ENCODE measurements at places on chromosomes 3 and 15.

DNA sequence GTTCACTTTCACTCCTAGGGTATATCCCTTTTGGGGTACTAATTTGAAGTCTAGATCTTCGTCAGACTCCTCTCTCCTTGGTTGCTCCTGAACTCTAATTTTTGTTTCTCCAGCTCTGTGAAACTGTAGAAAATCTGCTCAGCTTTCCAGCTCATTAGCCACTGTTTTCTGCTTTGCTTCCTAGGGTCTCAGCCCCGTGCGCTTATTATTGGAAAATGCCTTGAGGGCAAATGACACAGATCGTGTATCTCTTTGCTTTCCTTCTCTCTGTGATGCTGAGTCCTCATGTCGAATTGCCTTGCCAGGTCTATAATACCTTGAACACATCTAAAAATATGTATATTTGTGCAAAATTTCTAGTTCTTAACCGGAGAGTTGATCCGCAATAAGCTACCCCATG, 731.1 kb downstream of the EDEM1 start:
- DNase-seq, result no peak

DNA sequence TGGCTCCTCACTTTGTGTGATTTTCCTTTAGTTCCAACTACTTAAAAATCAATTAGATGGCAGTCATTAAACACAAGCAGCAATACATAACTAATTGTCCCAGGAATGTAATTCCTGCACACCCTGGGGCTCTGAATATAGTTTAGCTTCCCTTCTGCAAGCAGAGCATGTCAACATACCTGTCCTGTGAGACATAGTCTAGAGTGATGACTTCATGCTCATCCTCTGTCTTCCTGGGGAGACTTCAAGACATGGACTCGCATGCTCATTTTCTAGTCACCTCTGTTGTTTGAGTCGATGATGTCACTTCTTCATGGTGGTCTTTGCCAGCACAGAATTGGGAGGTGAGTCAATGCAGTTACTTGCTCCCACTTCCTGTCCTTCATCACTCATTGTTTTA, 15.7 kb downstream of the C3orf52 start:
- DNase-seq, result no peak

GRCh38 chr3:14565868-14566588, 25.9 kb upstream of the GRIP2 start:
- DNase-seq, result no peak

- no peak for DNase-seq
Observed at GRCh38 chr15:78201281-78202190, 32.8 kb downstream of the ACSBG1 start.

- peak; percentile 13 for DNase-seq
Observed at GRCh38 chr3:120153294-120153693, 59.0 kb upstream of the GSK3B start.

DNA sequence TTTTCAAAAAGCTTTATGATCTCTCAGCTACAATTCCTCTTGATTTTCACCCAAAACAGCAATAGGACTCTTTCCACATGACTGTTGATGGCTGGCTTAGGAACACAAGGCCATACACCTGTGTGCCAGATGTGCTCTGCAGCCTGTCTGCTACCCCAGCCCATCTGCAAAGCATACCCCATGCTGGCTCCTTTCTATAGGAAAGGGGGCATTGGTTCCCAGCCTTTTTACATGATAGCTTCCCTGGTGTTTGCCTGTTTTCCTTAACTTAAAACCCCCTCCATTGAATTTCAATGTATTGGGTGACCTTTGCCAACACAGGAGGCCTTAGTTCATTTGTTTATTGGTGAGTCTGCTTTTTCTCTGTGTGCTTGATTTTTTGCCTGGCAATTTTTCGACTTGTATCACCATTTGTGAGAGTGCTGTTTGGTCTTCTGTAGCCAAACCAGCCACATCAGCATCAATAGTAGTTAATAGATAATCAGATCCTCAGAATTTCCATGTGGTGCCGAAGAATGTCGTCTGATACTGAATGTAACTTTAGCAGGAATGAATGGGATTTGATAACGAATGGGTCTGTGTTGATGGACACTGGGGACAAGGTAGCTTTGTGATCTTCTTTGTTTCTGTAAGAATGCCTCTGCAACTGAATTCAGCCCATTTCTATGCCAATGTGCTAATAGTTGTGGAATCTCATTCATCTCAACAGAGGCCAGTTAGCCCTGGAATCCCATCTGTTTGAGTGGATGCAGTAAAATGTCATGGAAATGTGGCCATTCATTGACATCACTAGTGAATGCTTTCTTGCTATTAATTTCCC, 272.2 kb upstream of the RARB start:
- DNase-seq, result no peak

- no peak for DNase-seq
Observed at GRCh38 chr3:150956376-150956775, 16.2 kb downstream of the CLRN1 start.

DNA sequence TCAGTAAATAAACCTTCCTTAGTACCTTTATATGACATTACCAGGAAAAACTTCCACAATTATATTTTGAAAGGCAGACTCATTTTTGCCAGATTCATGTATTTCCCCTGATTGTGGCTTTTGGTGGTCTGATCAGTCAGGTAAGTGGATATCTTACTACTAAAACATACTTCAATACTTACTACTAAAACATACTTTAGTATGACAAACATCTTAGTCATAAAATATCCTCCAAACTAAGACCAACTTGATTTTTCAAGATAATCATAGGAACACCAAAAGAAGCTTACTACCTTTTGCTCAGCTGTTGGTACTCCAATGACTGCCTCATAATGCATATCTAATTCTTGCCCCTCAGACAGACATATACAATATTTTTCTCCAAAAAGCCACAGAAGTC, 9.3 kb downstream of the TJP1 start:
- no peak for DNase-seq

DNA sequence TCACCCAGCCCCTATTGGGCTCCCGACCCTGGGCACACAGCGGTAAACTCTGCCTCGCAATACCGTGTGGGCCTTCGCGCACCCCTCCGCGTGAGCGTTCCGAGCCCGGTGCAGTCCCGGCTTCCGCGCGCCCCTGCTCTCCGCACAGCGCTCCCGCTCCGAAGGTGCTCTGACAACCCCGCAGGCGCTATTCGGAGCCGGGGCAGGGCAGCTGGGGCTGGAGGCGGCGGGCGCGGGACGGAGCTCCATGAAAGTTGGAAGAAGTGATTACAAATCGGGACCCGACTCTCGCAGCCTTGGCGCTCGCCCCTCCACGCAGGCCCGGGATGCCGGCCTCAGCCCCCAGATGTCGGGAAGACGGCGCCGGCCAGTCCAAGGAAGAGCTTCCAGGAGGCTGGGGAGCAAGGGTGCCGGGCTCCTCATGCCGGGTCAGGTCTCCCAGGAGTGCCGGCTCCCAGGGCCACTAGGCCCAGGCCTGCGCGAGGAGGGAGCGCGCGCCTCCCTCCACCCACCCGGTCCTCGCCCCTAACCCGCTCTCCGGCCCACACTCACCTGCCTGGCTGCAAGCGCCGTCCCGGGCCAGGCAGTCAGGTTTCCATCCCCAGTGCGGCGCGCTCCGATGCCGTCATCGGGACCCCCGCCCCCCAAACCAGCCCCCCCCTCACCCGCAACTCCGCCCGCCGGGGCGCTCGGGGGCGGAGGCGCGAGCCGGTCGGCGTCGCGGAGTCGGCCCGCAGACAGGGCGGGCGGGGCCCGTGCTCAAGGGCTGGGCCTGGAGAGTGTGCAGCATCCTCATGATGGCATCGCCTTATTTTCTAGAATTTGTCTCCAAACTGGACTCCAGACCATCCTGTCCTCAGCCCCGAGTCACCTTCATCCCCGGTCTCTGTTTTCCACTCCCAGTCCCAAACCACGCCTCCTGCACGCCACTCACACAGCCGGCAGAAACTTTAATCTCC, at the start of gene KIF7:
Gene KIF7, minus strand, starts transcription at position 621 of the 959 bp plus-strand sequence. CDS start 2,537 bp downstream, outside the sequence.
- DNase-seq, result peak; percentile 73

DNA sequence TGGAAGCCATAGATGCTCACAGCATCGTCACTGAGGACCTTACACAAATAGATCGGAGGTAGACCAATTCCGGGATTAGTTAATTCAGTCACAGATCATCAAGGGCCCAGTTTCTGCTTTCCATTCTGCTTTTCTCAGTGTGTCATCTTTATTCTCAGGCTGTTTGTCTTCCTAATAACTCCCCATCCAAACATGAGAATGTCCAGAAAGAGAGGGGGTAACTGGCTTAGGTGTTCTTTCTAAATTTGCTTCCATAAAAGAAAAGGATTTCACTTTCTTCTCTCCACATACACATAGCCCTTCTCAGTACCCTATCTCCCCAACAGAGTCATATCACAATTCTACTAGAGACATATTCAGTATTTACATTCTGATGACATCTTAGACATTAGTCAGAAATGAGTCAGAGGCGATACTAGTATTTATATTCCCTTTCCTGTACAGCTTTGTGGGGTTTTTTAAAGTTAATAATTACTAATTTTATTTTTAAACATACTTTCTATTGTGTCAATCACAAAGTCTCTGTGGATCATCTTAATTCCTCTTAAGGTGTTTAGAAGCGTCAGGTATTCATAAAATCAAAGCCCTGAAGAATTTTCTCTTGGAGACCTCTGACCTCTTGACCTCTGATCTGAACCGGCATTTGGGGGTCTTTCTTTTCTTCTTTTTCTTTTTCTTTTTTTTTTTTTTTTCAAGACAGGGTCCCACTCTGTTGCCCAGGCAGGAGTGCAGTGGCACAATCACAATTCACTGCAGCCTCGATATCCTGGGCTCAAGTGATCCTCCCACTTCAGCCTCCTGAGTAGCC, 24.3 kb upstream of the IL12A start:
- peak; percentile 4 for DNase-seq

DNA sequence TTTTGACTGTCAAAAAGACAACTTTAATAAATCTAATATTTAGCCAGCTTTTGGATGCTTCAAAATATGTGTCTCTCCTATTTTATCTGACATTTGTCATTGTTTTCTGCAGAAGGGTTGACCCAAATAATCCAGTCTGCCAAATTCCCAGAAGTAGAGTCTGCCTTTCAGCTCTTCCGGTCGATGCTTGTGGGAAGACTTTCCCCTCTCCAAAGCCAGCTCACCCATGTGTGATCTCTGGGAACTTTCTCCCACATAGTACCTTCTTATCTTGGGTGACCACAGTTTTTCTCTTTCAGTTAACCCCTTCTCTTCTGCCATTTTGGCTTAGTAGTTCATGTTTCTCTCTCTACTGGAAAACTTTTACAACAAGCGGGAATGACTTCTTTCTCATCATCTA, 94.1 kb downstream of the ASB7 start:
- no peak for DNase-seq

GRCh38 chr3:71180524-71180923, 403.0 kb downstream of the FOXP1 start:
- no peak for DNase-seq

DNA sequence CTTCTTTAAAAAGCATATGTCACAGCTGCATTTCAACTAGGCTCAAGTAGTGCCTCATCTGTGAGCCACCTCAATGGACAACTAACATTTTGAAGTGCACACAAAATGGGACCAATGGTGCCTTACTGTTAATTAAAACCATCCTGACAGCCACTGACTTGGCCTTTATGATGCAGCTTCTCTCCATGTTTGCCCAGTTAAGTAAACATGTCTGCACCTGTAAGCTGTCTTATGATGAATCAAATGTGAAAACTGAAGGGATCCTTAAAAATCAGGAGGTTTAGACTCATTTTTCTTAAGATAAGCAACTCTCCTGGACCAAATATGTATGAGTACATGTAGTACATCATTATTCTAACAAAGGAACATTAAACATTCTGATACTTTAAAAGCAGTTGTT, 861.6 kb downstream of the ROBO1 start:
- no peak for DNase-seq

DNA sequence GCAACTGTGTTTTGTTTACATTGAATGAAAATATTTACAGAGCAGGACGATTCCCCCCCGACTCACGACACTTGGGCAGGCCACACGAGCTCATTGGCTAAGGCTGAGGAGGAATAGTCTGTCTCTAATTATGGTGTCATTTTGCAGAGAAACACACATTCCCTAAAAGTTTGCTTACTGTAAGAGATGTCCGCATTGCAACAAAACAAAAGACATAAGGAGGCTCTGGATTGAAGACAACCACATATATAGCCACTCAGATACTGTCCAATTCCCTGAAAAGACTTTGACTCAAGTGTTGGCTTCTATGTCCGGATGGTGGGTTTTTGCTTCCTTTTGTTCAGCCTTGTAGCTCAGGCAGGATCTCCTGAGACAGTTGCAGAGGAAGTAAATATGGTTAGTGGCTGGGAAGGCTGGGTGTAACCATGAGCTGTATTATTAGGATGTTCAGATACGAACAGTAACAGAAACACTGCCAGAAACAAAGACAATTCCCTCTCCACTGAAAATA, 170.4 kb downstream of the KLHL25 start:
- no peak for DNase-seq

DNA sequence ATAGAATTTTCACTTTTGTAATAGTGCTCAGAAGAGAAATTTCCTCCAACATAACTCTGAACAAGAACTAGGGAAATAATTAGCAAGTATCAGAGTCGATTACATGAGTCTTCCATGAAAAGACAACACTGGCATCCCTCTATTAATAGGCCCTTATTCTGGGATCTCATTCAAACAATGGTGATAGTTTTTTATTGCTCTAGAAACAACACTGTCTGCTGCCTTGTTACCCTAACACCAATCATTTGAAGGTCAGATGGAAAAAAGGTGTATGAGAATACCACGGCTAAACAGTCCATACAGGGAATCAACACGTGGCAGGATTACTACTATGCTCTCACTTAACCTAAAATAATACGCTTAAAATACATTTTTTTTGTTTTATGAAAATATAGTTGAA, 35.9 kb downstream of the GNB4 start:
- no peak for DNase-seq

GRCh38 chr3:195064300-195064931, 206.5 kb downstream of the XXYLT1 start:
- no peak for DNase-seq

GRCh38 chr3:62566022-62566557, 192.7 kb upstream of the FEZF2 start:
- no peak for DNase-seq

DNA sequence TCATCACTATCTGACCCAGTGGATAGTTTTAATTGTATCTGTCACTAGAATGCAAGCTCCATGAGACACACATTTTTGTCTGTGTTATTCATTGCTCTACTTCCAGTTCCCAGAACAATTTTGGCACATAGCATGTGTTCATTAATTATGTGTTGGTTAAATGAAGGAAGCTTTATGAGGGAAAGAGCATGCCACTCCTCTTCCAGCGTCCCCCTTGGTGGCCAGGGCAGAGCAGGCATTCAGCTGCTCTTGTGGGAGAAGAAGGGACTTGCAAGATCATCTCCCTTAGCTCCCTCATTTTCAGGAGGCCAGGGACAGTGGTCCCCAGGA, 489 bp upstream of the GALNT15 start:
- no peak for DNase-seq

- DNase-seq, result no peak
Observed at GRCh38 chr15:35506272-35506870, 39.6 kb downstream of the DPH6 start.

GRCh38 chr3:72105306-72105705, 320.4 kb upstream of the PROK2 start:
- DNase-seq, result no peak

- DNase-seq, result no peak
Observed at GRCh38 chr3:130117933-130118332, 36.3 kb downstream of the ALG1L2 start.

GRCh38 chr15:99744142-99744541, 10.9 kb upstream of the LYSMD4 start:
- no peak for DNase-seq
